ENCODE measurements at places on chromosomes 1 and 21.
A peak's percentile ranks its signal among the peaks of the same experiment; 100 is the strongest.

- DNase-seq: peak; percentile 63
Measured at GRCh38 chr1:229640455-229640854, 14.4 kb downstream of the URB2 start.

GRCh38 chr1:211551638-211552460 lies 27.1 kb downstream of the SLC30A1 start:
- DNase-seq: no peak

DNA sequence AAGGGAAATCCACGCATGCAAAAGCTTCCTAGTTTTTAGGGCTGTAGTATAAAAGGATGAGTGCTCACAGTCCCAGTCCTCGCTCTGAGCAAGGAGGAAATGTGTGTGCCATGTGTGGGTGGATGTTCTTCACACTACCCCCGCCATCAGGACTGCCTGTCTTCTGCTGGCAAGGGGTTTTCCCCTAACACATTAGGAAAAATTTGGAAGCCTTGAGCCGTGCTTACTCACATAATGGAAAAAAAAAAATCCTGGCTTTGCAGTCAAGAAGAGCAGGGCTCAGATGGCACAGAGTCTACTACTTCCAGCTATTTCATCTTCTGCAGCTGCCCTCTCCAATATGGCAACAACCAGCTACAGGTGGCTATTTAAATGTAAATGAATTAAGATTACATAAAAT lies 363.1 kb downstream of the PLPP3 start:
- no peak for DNase-seq

DNA sequence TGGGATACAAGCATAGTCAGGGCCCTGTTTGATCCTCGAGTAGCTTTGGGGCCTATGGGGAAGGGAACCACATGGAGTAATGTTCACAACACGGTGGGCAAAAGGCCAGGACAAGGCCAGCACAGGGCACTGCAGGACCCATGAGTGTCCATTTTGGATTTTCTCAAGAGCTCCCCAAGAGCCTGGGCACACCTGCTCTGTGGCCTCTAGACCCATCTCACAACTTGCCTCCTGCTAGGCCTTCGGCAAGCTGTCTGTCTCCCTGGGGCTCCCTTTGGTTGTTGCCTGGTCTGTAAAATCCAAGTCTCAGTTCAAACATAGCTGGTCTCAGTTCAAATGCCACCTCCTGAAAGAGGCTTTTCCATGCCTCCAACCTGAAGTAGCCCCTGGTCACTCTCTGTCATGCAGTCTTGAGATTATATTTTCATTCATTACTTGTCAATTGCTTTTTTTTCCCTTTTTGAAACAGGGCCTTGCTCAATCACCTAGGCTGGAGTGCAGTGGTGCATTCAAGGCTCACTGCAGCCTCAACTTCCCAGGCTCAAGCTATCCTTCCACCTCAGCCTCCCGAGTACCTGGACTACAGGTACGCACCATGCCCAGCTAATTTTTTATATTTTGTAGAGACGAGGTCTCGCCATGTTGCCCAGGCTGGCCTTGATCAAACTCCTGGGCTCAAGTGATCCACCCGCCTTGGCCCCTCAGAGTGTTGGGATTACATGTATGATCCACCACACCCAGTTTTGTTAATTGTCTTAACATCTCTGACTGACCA lies 107.4 kb downstream of the MATN1 start:
- DNase-seq: no peak

- peak; percentile 80 for DNase-seq
Measured at GRCh38 chr1:12618965-12619791, 1.2 kb upstream of the DHRS3 start.

GRCh38 chr1:201562257-201562656 lies 23.3 kb downstream of the NAV1 start:
- DNase-seq: no peak

DNA sequence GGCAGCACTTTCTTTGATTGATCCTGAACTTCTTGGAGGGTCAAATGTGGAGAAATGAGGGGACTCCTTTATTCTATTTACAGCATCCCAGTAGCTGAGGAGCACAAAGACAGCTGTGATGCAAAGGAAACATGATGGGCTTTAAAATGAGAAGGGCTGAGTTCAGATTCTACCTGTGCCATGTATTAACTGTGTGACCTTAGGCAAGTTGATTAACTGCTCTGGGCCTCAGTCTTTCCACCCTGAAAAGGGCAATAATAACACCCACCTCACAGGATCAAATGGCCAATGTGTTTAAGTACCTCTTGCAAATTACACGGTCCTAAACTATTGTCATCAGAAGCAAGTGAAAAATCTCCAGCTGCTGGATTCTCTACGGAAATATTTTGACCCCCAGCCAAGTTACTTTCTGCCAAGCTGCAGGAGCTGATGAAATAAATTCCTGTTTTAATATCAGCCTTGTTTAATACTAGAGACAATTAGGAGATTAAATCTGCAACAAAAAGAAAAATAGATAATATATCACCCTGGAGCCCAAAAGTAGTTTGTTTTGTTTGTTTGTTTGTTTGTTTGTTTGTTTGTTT lies 15.7 kb downstream of the TMEM81 start:
- no peak for DNase-seq

DNA sequence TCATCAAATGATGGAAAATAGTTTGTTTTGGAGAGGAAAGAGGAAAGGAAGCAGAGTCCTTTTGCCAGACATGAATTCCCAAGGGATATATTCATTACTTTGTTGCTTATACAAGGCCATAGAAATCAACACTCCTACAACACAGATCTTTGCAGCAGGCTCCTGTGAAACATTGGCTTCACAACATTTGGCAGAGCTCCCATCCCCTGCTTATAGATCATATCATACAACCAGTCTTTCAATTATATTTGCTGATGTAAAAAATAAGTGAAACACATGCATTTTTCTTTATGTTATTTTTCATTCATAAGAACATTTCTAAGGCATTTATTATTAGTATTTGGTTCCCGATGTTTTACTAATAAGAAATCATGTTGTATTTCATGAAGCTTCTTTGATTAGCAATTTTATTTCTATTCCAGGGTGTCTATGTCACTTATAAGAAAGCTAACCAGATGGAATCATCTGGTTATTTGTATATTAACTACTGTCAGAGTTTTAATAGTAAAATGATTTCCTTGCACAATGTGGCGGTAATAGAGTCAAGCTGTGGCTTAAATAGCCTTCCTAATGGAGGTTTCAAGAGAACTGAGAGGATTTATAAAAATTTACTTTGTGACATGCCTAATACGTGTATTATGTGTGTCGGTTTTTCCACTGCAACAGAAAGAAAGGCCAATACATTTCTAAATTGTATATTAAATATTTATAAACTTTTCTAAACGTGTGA lies 470.3 kb upstream of the NCAM2 start:
- DNase-seq: no peak

GRCh38 chr1:230858918-230859729 lies 9.2 kb downstream of the C1orf198 start:
- no peak for DNase-seq

GRCh38 chr1:8871539-8871935 lies 6.9 kb downstream of the ENO1 start:
- DNase-seq: peak; percentile 67

DNA sequence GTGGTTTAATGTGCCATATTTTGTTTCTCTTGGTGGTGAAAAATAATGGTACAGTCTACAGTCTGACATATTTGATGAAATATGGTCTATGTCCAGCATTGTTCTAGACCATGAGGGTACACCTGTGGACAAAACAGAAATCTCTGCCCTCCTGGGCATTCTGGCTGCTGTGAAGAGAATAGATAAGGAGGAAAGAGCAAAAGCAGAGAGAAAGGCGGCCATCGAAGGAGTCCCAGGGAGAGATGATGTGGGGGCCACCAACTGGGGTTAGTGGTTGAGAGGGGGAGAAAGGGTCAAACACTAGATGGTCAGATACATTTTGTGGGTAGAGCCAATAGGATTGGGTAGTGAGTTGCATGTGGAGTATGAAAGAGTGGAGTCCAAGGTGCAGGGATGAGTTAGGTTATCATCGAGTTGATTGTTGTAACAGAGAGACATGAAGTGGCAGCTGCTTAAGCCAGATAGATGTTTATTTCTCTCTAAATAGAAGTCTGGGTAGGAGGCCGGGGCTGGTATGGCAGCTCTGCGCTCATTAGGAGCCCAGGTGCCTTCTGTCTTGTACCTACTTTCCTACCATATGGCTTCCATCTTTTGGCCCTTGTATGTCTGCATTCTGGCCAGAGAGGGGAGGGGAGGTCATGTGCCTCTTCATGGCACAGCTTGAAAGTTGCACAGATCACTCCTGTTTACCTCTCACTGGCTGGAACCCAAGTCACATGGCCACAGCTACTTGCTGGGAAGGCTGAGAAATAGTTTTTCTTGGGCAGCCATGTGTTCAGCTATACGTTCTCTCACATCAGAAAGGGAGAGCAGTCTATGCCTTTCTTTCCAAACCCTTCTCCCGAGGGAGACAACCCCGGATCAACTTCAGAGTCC lies 13.0 kb downstream of the UBE4B start:
- peak; percentile 48 for DNase-seq

DNA sequence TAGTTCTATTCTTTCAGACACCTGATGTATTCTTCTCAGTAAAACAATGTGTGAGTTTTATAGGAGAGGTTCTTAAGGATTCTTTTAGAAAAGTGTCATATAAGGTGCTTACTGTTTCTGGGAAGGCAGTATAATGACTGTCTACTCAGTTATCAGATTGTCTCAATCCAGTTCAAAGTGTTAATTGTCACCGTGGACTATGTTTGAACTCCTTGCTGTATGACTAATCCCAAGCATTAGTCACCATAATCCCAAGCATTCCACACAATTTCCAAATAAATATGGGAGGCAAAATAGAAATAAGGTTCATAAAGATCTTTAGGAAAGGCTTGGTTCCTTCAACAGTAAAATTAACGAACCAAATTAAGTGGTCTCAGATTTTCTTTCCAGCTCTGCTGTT lies 342.1 kb upstream of the NR5A2 start:
- no peak for DNase-seq

DNA sequence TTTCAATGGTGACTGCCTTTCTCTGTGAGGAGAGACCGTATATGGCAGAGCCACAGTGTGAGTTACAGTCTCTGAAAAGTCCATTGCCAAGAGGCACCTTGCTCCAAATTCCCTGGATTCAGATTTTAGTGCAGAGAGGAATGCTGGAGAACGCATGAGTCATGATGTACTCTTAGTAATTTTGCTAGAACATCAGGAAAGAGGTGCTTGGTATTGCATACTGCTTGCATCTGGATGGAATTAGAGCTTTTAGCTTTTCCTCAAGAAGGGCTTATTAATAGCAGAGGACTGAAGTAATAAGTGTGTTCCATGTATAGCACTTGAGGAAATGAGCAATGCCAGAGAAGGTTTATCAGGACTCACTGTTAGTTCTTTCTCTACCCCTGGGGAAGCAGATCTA lies 40.5 kb upstream of the AKT3 start:
- no peak for DNase-seq

DNA sequence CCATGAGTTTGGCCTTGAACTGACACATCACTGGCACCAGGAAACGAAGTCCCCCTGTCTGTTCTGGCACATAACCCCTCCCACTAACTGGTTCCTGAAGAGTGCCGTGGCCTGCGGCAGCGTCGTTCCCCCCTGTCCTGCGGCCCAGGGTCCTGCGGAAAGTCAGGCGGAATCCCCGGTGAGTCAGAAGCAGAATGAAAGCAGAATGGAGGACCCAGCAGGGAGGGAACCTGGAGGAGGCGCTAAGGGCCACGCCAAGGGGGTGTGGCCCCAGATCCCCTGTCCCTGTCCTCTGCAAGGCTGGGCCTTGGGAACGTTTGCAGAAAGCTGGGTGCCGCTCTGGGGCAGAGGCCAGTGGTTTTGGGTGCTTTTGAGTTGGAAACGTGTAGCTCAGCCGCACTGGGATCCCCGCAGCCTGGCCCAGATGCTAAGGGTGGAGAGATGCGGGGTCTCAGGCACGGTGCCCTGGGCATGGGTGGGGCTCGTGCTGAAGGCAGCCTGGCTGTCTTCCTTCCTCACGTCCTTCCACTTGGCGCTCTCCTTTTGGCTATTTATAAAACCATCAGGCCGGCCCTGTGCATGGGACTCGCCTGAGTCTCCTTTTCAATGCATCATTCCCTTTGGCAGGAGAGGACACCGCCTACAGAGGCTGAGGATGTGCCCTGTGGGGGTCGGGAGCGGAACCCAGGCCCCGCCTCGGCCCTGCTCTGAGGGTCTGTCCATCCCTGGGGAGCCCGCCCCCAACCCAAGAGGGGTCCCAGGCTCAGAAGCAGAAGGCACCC lies 36.2 kb downstream of the TP73 start:
- no peak for DNase-seq

DNA sequence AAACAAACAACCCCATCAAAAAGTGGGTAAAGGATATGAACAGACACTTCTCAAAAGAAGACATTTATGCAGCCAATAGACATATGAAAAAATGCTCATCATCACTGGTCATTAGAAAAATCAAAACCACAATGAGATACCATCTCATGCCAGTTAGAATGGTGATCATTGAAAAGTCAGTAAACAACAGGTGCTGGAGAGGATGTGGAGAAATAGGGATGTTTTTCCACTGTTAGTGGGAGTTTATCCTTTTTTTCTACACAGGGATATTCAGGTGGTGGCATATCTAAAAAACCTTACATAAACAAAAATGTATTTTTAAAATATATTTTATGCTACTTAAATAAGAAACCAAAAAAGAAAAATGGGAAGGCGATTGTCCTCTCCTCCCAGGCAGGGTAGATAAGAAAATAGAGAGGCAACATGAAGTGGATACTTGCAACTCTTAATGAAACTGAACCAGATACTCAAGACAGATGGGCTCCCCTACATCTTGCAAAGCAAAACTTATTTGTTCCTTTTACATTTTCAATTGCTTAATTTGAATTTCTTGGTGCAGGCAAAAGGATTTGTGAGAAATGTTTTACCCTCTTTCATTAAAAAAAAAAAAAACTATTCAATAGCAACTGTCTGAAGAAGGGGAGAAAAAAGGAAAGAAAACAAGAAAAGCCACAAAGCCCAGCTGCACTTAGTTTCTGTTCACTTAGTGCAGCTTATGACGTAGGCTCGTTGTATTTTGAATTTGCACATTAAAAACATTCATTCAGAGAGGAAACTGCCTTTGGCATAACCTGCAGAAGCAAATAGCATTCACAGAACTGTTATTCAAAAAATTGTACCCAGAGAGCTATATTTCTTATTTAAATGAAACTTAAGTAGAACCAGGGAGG lies 36.9 kb upstream of the RGS1 start:
- no peak for DNase-seq

DNA sequence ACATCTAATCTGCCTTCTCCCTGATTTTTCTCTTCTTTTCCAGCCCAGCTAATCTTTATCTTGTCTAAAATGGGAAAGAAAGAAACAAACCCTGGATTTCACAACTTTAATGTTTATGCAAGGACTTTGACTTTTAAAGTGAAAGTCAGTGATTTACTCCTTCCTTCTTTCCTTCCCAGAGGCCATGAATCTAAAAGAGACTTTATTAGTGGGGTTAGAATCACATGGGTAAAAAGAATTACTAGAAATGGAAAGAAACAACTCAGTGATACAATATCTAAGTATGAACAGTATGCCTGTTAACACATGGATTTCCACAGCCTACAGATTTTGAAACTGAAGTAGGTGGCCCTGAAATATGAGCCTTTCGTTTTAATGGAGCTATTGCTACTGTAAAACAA lies 59.8 kb upstream of the KCNK2 start:
- DNase-seq: no peak

GRCh38 chr1:233367057-233367803 lies 39.7 kb downstream of the MAP3K21 start:
- no peak for DNase-seq

Measured in left colon (tissue), 2 donors.